ENCODE measurements at places on chromosomes 7 and 10. TPM values are rescaled to one million over a fixed set of nuclear protein-coding genes. Genes with fewer than 3 reads are reported as not detected.

DNA sequence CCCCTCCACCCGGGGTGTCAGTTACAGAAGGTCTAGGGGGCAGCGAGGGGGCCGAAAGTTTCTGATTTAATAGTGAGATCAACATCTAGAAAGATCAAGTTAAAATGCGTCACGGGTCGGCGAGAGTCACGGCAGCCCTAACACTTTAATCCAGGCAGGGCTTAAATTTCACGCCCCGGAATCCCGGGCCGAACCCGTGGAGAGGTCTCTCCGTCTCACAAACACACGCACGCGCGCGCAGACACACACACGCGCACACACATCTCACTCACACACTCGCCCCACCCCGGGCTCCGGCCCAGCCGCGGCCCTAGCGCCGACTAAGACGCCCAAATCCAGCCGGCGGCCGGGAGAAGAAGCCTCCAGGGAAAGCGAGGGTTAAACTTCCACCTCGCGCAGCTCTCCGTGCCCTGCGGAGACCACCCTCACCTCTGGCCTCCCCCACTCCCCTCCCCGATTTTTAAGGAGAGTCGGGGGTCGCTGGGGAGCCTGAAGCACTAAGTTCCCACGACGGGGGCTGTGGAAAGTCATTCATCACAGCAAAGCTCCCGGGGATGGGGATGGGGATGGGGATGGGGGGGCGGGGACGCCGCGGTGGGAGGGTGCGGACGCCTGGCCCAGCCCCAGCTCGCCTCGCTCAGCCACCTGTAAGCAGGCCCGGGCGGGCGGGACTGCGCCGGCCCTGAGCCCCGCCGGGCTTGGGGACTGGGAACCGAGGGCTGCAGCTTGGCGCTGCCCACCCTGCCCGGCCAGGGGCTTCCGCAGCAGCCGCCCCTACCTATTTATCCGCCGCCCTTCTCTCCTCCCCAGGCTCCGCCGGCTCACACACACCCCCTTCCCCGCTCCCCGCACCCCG lies 1.6 kb downstream of the PDGFA start:
- no peak for DNase-seq

DNA sequence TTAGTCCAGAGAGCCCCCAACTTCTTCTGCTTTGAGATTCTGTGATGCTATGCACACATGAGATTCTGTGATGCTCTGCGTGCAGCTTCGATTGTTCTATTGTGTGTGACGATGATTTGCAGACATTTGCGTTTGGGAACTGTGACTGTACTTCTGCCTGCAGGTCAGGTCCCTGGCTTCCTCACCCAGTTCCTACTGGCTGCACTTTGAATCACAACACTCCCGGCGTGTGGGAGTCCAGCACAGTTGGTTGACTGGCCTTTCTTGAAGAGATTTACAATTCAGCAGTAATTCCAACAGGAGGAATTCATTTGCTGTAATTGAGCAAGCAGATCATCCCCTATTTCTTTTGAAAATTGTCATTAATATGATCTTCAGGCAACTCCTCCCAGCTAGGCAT lies 252.2 kb upstream of the YAE1 start:
- no peak for DNase-seq

Gene SMARCD3
- 39.0 TPM for total RNA-seq

DNA sequence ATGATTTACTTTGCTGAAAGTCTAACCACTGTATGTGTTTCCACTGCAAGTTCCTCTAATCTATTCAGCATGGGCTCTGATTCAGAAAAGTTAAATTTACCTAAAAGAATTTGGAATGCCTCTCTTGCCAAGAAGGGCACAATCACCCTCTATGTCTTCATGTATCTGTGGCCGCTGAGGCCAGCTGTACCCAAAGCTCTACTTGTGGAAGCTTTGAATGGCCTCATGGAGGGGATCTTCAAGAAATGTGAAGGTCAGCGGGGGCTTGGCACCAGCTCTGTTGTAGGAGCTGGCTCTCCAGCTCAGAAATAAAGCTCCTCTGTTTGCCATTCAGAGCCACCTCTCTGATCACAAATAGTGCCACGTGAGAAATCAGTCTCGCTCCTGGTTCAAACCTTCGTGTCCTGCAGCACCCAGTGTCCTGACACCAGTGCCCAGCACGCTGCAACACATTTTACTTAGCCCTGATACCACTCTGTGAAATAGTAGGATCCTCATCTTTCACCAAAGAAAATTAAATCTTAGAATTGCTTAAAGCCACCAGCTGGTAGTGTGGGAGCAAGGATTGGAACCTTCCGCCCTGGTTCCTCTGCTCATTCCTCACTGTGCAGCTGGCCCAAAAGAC lies 61.1 kb downstream of the PKD1L1 start:
- no peak for DNase-seq

DNA sequence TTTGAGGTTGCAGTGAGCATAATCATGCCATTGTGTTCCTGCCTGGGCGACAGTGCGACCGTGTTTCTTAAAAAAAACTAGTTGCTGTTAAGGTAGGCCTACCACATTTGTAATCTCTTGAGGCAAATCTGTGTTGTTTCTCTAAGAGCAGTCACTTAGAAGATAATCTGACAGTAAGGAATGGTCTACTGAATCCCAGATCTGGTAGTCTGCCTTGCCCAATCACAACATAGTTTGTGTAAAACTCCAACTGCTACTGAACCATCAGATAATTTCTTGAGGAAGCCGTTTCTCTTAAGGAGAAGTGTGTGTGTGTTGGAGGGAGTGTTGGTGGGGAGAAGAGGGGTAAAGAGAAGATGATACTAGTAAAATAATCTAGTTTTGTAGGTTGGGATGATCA lies 5.0 kb downstream of the NRF1 start:
- DNase-seq: no peak

DNA sequence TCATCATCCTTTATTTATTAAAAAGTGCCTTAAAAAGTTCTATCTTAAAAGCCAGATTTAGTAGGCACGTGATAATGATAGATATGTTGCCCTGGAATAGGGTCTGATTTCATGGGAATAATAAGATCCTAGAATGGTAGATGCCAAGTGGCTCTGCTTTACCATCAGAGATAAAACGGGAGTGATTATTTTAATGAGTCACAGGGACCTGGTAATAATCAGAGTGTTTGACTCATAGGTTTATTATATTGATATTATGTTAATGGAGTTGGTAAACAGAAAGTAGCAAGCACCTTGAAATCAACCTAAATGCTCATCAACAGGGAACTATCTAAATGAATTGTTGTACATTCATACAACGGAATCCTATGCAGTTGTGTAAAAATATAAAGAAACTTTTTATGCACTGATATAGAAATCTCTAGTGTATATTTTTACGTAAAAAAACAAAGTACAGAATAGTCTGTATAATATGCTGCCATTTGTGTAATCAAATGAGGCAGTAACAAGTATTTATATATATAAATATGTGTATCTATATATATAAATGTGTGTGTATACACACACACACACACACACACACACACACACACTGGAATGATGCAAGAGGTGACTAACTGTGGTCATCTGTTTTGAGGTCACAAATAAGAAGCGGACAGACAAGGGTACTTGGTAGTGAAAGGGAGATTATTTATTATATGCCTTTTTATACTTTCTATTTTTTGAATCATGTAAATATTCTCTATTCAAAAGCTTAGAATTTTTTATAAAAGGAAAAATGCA lies 78.6 kb upstream of the DYNC1I1 start:
- peak; percentile 20 for DNase-seq

Gene CBLL1
- 41.4 TPM for total RNA-seq

Gene TLX1
- not detected for total RNA-seq

DNA sequence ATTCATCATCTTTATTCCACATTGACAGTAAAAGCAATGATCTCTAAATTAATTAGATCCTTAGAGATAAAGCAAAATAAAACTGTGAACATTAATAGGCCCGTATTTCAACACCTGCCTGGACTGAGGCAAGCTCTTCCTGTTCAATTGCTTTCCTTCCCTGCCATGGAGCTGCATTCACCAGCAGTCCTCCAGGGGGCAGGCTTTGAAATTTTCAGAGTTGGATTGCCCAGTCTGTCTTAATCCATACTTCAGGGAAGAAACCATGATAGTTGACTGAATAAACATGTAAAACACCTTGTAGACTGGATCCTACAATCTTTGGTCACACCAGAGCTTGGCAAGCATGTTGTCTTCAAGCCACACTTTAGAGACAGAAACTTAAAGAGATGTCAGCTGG lies 936.6 kb downstream of the NRG3 start:
- no peak for DNase-seq

GRCh38 chr7:25308246-25308645 lies 80.0 kb upstream of the NPVF start:
- DNase-seq: no peak

DNA sequence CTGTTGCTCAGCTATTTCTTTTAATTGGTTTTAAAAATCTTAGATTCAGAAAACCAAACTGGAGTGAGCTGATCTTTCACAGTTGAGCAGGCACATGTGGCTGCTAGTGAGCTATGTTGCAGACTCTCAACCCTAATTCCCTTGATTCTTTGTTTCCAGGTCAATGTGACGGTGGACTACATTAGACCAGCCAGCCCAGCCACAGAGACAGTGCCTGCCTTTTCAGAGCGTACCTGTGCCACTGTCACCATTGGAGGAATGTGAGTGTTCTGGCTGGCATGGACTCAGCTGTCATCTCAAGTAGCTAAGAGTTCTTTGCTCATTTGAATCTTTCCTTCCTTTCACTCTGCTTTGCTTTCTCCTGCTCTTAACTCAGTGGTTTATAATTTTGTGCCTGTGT lies 187.1 kb downstream of the LRRC4 start:
- DNase-seq: no peak

GRCh38 chr7:73812996-73813395 lies 17.8 kb upstream of the CLDN4 start:
- DNase-seq: no peak

GRCh38 chr10:33484787-33485186 lies 150.3 kb upstream of the NRP1 start:
- peak; percentile 13 for DNase-seq

Gene CYP3A7
- not detected for total RNA-seq

DNA sequence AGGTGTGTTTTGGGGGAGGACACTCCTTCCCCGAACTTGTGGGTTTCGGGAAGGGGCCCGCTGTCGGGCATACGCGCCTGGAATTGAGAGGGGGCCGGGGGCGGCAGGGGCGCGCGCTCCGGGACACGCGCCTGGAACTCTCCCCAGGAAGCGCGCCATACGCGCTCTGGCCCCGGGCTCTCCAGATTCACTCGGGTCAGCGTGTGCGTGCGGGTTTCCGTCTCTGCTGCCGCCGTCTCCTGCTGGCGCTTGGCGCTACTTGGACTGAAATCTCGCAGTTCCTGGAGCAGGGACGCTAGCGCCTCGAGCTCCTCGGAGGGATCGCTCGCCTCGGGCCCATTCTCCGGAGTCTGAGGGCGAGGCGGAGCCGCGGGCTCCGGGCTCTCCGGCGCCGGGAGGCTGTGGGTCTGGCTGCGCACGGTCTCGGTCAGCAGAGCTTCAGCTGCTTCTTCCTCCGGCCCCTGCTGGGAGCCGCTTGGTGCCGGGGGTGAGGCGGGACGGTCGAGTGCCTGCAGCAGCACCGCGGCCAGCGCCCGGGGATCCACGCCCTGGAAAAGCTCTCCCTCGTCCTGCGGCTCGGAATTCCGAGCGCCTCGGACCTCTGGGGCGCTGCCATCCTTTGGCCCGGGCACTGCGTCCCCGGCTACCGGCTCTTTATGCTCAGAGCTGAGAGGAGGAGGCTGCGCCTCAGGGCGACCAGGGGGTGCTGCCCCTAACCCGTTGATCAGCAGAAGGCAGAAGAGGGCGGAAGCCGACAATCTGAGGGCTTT lies 1.1 kb downstream of the VGF start:
- DNase-seq: peak; percentile 60

DNA sequence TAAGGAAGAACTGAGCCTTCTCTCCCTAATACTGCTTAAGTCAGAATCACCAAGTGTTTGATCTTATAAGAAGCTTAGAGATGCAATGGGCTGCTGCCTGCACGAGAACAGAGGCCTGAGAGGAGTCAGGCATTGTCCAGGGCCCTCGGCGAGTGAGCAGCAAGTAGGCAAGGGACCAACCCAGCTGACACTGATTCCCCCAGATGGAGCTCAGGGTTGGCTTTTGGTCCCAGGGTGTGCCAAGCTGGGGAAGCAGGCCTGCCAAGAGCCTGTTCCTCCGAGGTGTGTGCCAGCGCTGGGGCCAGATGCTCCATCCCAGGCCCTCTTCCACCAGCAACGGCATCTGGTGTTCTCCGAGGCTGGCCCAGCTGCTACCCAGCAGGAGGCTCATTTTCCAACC lies 222.0 kb upstream of the ZMIZ1 start:
- no peak for DNase-seq

- DNase-seq: peak; percentile 47
Measured at GRCh38 chr7:145036604-145037405, 201.0 kb upstream of the TPK1 start.

DNA sequence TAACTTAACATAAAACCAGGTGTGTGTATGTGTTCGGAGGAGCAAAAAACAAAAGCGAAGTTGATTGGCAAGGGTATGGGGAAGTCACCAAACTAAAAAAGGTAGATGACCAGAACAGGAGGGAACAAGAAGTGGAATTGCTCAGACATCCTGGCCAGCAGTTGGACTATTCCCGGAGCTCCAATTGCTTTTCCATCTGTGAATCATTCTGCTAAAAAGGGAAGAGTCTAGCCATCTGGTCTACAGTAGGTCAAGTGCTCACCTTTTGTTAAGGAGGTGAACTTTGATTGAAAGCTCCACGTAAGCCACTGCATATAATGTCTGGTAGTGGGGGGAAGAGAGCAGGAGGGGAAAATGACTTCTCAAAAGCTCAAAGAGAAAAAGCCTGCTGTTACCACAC lies 50.0 kb upstream of the BET1 start:
- no peak for DNase-seq

DNA sequence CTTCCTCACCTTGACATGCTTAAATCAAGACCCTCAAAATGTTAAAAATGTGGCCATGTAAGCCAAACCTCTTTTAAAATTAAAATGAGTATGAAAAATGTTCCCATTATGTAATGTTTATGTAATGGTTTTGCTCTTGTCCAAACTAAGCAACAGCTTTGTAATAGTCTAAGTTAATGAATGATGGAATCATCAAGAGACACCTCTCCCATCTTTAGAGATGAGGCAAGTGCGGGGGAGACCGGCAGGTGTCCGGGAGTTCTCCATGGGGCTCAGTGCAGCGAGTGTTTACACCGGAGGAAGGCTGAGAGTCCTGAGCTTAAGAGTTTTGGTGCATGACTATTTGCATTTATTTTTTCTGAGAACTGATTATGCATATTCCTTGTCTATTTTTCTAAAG lies 384.9 kb upstream of the RNF32 start:
- DNase-seq: no peak
